BE2C (cell line): ENCODE measurements at places on chromosomes 12 and 14.

GRCh38 chr14:51129130-51129529 lies 34.2 kb upstream of the TRIM9 start:
- peak; percentile 18 for DNase-seq

GRCh38 chr14:103880348-103881267 lies 33.2 kb upstream of the PPP1R13B start:
- DNase-seq: no peak

DNA sequence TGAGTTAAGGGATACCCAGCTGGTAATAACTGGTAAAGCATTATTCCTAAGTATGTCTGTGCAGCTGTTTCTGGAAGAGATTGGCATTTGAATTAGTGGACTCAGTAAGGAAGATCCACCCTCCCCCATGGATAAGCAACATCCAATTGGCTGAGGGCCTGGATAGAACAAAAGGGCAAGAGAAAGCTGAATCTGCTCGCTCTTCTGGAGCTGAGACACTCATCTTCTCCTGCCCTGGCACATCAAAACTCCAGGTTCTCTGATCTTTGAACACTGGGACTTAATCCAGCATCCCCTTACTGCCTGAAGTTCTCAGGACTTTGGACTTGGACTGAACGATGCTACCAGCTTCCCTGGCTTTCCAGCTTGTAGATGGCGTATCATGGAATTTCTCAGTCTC lies 63.1 kb upstream of the CNOT2 start:
- no peak for DNase-seq

DNA sequence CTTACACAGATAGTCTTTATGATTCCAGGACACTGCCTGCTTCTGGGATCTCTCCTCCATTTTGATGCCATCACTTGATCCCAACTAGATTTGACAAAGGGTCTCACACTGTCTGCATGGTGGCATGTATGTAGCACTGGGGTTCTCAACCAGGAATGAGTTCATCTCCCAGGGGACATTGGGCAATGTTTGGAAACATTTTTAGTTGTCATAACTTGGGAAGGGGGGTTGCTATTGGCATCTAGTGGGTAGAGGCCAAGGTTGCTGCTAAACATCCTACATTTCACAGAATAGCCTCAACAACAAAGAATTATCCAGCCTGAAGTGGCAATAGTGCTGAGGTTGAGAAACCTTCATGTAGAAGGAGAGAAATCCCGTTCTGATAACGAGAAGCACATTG lies 376.2 kb downstream of the DPF3 start:
- no peak for DNase-seq

- DNase-seq: peak; percentile 11
These were observed 154.4 kb downstream of the GPHN start for GRCh38 chr14:66662374-66662773.

DNA sequence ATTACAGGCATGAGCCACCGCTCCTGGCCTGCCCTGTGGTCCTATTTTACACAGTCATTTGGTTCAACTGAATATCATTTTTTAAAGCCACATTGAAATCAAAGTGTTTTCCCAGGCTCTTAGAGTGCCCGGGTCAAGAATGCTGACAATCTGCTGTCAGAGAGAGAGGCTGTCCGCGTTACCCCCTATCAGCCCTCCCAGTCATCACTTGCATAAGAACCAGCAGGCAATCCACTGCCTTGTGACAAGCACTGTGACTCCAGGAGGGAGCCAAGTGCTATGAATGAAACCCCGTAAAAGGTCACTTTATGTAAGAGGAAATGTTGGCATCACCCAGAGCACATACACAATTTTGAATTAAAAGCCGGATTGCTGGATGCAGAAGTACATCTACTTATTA lies 13.5 kb downstream of the PHLDA1 start:
- DNase-seq: no peak

DNA sequence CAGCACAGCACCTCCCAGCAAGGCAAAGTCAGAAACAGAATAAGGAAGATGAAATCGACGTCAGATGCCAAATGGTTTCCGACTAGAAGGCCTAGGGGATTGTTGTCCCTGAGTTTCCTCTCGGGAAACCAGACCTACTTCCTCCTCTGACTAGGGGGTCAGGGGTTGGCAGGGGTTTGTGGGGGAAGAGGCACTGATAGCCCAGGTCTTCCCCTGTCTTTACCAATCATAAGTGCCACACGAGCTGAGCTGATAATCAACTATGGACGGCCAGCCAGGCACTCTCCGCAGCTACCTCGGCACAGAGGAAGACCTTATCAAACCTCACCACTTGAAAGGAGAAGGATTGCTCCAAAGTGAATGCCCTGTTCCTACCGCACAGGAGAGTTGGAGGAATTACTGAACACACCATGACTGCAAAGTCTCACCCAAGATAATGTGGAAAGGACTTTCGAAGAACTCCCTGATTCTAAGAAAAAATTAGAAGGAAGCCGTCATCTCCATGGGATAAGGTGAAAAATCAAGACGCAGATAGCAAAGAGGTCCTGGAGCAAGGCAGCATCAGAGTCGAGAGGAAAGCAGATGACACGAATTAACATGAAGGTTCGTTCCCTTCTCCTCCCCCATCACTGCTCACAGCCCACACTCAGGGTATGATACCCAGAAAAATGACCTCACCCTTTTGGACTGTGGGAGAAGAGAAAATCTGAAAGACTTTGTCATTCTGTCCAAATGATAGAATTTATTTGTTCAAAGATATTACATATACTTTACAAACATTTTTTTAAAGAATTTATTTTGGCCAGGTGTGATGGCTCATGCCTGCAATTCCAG lies 77.7 kb upstream of the MED13L start:
- no peak for DNase-seq

DNA sequence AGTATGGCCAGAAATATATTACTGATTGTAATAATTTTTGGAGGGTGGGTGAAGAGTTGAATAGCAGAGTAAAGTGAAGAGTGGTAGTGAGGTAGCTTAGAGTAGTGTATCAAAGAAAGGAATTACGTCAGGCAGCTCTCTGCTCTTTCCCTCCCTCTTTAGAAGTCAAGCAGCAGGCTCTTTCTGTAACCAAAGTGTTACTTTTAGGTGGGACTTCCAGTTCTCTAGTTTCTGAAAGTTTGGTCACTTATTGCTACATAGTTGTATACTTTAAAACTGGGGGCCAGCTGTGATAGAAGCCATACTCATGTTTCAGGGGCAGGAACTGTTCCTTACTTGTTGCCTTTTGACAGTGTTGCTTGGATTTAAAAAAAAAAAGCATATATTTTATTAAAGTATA lies 30.6 kb downstream of the ATF7IP start:
- DNase-seq: no peak

DNA sequence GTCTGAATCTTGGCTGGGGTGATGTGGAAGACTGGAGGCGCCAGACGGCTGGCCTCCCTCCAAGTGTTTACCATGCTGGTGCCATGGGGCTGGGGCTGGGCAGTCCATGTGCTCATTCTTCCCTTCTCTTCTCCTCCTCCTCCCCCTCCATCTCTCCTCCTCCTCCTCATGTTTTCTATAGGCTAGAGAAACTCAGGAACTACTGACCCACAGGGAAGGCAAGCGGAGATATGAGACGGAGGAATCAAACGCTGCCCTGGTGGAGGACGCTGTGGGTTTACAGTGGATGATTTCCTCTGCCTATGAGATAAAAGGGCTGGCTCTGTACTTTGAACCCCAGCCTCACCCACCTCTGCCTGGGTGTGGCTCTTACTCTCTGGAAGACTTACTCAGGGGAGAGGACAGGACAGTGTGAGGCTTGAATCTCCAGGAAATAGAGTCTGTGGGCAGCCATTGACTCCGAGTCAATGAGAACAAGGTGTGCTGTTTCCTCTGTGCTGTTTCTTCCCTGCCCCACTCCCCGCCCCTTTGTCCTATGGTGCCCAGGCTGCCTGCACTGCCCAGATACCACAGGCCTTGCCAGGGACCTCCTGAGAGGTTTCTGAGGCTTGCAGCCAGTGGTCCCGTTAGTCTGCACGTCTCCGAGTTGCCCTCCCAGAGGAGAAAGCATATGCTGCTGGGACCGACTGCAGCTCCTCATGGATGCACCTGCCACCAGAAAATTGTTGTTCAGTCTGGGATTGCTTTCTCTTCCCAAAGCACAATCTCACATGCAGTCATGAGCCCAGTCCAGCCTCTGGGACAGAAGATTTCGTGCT lies 132.6 kb upstream of the ARHGAP5 start:
- peak; percentile 57 for DNase-seq

DNA sequence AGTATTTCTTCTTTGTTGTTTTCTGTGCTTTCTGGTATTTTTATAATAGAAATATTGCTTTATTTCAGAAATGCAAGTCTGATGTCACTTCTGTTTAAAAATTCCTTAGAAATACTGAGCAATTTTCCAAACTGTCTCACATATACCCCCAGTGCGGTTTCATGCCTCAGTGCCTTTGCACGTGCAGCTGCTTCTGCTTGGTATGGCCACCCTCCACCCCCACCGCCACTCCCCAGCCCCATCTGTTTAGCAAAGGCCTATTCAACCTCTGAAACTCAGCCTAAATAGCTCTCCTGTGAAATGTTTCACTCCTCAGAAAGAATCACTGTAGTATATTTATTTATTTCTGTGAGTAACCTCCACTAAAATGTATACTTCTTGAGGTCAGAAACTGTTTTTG lies 52.3 kb downstream of the PPM1H start:
- DNase-seq: no peak

- no peak for DNase-seq
These were observed 34.0 kb upstream of the AP4S1 start for GRCh38 chr14:30991408-30991807.

- DNase-seq: no peak
These were observed 148.2 kb downstream of the SLC38A6 start for GRCh38 chr14:61129168-61129745.

DNA sequence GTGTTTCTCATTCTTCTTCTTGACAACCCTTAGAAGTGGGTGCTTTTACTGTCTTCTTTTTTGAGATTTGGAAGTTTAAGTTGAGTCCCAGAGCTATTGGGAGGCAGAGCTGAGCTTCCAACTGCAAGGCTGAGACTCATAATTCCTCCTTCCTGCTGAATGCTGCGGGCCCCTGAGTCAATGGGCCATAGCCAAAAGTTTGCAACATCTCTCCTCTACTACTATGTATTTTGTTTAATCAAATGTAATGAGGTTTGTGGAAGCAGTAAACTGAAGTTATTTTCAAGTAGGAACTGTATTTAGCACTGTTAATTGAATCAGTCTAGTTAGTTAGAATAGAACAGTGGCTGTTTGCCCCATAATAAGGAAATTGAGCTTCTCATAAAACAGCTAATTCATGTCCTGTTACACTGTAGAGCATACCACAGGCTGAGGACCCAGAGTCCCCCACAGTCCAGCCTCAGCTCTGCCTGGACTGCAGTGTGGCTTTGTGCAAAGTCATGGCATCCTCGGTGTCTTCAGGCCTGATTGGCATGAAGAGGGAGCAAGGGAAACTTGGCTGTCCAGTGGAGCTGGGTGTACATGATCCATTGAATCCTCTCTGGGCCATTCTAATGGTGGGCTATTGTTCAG lies 631.7 kb downstream of the VRK1 start:
- DNase-seq: no peak

DNA sequence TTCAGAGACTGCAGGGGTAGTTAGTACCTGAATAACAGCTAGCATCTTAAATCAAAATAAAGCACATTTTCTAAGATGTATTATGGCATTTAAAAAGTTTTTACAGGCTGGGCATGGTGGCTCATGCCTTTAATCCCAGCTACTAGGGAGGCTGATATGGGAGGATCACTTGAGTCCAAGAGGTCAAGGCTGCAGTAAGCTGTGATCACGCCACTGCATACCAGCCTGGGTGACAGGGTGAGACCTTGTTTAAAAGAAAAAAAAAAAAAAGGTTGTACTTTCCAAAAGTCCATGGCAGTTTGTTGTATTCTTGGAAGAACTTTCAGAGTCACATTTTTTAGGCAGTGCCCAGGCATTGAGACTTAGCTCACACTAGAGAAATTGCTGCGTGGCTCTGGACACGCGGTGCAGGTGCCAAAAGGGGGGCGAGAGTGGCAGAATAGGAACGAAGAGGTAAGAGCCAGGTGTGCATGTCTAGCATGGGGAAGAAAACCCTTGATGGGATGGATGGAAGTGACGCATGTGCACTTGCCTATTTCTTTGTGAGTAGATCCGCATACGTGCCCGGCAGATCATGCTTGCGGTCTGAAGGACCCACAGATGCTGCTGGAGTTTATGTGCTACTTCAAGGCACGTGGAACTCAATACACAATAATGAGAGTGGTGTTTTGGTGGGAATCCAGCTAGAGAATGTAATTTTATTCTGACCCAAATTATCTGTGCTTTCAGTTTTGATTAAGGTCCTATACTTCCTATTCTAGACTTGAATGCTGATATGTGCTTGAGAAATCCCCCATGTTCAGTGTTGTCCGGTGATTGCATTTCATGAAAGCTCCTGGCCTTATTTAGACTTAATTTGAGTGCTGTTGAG lies 11.9 kb downstream of the ANKRD13A start:
- no peak for DNase-seq

- no peak for DNase-seq
These were observed 43.9 kb upstream of the ATP23 start for GRCh38 chr12:57897286-57897974.

- no peak for DNase-seq
These were observed 13.2 kb downstream of the PXN start for GRCh38 chr12:120252071-120252906.

DNA sequence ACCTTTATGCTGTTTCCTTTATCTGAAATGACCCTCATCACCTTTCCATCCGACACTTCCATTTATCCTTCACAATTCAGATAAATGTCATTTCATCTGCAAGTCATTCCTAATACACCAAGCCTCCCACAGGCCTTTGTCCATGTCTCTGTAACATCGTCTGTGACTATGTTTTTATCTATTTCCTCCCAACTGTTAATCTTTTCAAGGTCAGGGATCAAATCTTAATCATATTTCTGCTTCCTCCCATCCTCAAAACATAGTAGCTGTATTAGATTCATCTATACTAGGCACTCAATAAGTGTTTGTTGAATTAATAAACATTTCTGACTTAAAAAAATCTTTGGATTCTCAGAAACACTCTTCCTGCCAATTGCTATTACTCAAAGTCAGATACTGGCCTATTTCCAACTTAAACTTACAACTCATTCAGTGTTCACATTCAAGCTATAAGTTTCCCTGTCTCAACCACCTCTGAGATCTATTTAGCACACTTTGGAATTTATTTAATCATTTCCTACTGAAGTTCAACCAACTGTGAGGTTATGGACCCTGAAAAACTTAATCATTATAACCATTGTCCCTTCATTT lies 100.2 kb upstream of the ALX1 start:
- no peak for DNase-seq

DNA sequence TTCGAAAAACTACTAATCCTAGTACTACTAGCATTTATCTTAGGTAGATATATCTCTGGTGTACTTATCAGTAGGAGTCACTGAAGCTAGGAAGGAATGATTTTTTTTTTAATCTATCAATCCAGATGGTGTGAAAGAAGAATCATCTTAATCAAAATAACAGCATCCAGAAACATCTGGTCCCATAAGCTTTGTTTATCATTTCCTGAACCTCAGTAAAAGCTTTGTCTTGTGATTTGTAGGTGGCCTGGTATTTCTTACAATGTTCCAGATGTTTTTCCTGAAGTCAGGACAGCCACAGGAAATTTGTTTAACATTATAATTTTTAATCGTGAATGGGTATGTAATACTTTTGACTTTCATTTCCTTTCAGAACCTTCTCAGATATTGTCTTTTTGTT lies 28.0 kb upstream of the LUM start:
- DNase-seq: no peak

GRCh38 chr12:97629382-97629781 lies 166.8 kb downstream of the RMST start:
- DNase-seq: no peak
